ENCODE measurements at places on chromosomes 7 and 10.

- DNase-seq: no peak
These were observed 12.3 kb upstream of the MYPN start for GRCh38 chr10:68096913-68097516.

DNA sequence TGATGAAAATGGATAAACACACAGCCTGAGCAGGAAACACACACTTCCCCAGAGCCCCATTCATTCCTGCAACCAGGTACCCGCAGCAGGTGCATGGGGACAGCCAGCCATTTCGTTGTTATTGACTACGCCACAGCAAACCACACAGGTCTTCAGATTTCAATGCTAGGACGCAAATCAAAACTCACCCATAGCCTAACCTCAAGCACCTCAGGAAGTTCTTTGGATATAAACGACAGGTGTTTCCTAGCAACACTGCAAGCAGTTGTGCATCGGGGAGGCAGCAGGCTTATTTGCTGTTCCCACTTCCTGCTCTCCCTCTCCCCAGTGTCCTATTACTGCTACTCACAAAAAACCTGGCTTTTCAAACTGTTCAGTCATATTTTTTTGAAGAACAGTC lies 176.5 kb upstream of the FRMD4A start:
- no peak for DNase-seq

- no peak for DNase-seq
These were observed 45.8 kb downstream of the PRR15 start for GRCh38 chr7:29609162-29610037.

DNA sequence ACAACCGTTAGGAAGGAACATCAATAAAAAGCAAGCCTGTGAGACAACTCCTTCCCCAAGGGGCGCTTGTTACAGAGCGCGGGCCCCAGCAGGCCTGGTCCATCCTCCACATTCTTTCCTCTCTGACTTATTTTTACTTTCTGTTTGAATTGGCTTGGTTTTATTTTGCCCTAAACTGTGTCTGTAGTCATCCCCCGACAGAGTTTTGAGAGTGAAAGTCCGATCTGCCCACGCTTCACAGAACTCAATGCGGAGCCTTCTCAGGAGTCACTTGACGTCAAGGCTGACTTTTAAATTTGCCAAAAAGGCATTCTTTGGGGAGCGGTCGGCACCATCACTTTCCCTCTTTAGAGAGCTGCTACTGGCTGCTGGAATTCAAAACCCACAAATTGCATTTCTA lies 150.1 kb upstream of the KLF6 start:
- DNase-seq: peak; percentile 81

DNA sequence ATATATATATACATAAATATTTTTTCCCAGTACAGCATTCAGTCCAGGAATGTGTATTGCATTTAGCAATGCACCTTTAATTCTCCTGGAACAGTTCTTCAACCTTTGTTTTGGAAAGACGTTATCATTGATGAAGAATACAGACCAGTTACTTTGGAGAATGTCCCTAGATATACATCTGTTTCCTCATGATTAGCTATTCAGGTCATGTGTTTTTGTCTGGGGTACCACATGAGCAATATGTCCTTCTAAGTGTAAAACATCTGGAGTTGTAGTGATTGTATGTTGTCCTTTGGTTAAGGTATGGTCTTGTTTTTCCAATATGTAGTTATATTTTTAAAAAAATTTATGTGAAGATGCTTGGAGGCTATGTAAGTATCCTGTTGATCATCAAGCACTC lies 10.2 kb downstream of the BZW2 start:
- DNase-seq: no peak

DNA sequence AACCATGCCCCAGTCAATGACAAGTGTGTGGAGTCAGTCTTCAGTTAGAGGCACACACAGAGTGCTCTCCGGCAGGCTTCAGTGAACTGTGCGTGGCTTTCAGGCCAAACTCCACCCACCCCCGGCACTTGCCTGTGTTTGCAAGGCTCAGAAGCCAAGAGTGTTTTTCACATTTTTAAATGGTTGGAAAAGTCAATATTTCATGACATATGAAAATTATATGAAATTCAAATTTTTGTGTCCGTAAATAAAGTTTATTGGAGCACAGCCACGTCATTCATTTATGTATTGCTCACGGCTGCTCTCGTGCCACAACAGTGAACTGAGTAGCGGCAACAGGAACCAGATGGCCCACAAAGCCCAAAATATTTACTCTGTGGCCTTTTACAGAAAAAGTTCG lies 104.7 kb downstream of the SFMBT2 start:
- DNase-seq: no peak

- DNase-seq: no peak
These were observed 287.8 kb upstream of the CDC14C start for GRCh38 chr7:48636391-48637015.

DNA sequence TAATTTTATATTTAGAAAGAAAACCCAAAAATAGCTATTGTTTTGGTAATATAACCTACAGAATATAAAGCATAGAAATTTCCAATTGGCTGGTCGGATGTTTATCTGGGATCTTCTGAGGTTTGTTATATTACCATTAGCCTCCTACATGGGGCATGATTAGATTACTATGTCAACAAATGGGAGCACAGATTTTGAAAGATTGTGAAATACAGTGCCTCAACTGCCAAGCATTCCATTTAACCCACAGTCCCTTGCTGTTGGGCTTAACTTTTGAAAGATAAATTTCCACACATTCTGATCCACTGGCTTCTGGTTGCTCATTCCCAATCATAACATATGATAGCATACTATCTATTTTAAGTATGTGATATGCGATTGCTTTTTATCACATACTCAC lies 455.4 kb upstream of the C7orf33 start:
- DNase-seq: no peak

DNA sequence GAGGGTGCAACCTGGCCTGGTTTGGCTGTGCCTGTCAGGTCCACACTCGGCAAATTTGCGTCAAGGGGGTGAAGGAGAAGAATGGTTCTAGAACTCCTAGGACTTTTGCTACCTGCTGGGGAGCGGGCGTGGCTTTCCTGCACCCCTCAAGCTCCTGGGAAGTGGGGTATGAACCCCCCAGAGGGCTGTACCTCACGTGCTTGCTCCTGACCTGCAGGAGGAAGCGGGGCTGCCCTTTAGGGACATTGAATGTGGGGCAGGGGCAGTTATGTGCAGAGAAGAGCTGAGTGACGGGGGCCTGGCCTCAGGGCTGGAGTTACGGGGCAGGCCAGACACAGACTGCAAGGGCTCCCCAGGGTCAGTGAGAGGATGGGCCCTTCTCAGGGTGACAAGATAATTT lies 61.4 kb upstream of the GNA12 start:
- no peak for DNase-seq

- no peak for DNase-seq
These were observed 113.0 kb downstream of the EXOC4 start for GRCh38 chr7:133365917-133366316.

- DNase-seq: no peak
These were observed 359.0 kb upstream of the ANKRD30A start for GRCh38 chr10:36766415-36766810.

Data from stimulated activated CD8-positive, alpha-beta memory T cell treated with anti-CD3 and anti-CD28 coated beads, Interleukin-4, amount 100 ng/mL, for 48 hours (primary cell).